ENCODE measurements at places on chromosomes 1 and 21. TPM values are rescaled to one million over a fixed set of nuclear protein-coding genes. Genes with fewer than 3 reads are reported as not detected.

The SRSF11 gene
- total RNA-seq, result 228 TPM

The LCE1D gene
- not detected for total RNA-seq

The RASSF5 gene
- 1.5 TPM for total RNA-seq

The BCAR3 gene
- total RNA-seq, result 54.1 TPM

The IGSF9 gene
- not detected for total RNA-seq

The WNT9A gene
- total RNA-seq, result 1.1 TPM

The UMODL1 gene
- not detected for total RNA-seq

The SPRR2E gene
- total RNA-seq, result not detected

The PTGFRN gene
- 12.8 TPM for total RNA-seq

The LEPR gene
- 12.9 TPM for total RNA-seq

The TENT5C gene
- total RNA-seq, result 0.14 TPM

The ARHGAP30 gene
- not detected for total RNA-seq

The LCE2A gene
- not detected for total RNA-seq

The ZNF593OS gene
- total RNA-seq, result not detected

The DVL1 gene
- total RNA-seq, result 38.4 TPM

The PLXNA2 gene
- total RNA-seq, result 185 TPM

The F11R gene
- 110 TPM for total RNA-seq

The SLC25A33 gene
- total RNA-seq, result 8.2 TPM

The APCS gene
- not detected for total RNA-seq

The TRABD2B gene
- not detected for total RNA-seq

The AQP10 gene
- 0.13 TPM for total RNA-seq

The CYP4B1 gene
- total RNA-seq, result not detected

The SLC9C2 gene
- total RNA-seq, result not detected

The NPPB gene
- total RNA-seq, result not detected

The NRIP1 gene
- 47.7 TPM for total RNA-seq

The CCDC27 gene
- not detected for total RNA-seq

The BTBD19 gene
- total RNA-seq, result 14.3 TPM
